ENCODE measurements at places on chromosomes 2 and 18.
A peak's percentile ranks its signal among the peaks of the same experiment; 100 is the strongest.

DNA sequence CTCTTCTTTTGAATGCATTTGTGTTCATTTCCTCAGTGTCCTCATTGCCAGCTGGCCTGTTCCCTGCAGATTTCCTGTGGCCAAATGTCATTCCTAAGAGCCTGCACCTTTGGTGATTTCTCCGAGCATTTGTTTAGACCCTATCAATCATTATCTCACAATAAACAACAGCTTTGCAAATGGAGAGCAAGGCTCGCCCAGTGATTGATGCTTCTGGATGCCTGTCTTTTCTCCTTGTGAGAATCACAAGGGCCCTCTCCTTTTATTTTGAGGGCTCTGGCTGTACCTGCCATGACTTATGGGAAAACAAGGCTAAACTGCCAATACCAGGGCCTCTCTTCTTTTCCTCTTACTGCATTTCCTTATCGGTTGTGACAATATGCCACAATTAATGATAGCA lies 1454.4 kb upstream of the CELF4 start:
- DNase-seq, result no peak

DNA sequence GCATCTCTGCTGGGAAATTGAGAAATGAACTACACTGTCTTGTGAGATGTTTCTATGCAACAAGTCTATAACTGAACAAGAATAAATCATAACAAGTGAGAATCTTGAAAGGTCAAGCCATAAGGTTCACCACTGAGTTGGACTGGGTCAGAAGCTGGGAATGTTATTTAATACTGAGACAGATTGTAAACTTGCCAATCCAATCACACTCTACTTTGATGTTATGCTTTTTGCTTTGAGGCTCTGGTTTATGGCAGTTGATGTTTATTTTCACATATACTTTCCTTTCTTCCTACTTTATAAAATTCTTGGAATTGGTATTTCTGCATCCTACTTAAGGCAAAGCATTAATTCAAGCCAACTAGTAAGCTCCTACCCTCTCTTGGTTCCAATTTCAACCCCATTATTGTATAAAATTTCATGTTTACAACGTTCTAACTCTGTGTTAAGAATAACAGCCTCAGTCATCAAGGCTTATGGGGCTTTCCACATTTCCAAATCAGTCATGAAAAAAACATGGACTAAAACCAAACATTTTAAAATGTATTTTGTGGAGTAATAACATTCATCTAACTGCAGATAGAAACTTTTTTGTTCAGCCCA lies 533.4 kb downstream of the NYAP2 start:
- no peak for DNase-seq

DNA sequence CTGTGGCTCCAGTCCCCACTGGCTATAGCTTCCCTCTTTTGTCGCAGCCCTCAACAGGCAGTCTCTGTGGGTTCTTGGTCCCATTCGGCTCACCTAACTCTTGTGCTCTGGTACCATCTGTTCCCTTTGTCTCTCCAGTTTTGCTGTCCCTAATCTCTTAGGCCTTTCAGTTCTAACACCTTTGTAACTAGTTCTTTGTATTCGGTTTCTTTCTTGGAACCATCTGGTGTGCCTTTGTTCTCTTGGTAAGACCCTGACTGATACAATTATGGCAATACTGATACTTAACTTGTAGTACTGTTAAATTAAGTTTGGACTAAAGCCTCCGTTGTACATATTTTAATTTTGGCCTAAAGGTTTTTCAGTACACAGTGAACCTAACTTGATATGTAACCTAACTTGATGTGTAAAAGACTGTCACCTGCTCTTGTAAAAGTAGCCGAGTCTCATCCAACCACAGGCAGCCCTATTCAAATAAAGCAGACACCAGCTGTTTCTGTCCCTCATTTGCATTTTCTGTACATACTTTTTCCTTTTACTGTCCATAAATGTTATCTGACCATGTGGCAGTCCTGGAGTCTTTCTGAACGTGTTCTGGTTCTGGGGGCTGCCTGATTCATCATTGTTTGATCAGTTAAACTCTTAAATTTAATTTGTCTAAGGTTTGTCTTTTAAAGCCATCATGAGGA lies 4.8 kb upstream of the MRPL44 start:
- DNase-seq, result no peak

DNA sequence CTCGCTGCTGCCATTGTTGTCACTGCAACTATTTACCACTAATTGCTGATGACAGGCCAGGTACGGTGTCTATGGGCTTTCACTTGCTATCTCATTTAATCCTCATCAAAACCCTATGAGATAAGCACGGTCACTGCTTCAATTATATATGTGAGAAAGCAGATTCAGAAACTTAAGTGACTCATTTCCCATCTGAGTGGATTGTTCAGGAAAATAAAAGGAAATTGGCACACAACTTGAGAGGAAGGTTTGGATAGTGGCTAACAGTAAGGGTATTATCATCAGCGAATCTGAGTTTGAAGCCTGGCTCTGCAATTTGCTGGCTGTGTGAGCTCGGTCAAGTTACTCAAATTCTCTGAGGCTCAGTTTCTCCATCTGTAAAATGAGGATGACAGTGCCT lies 196.0 kb downstream of the KCNS3 start:
- DNase-seq, result no peak

- DNase-seq, result no peak
Measured at GRCh38 chr2:239285071-239285931, 115.5 kb downstream of the HDAC4 start.

- DNase-seq, result no peak
Measured at GRCh38 chr18:67511840-67512239, 4.7 kb downstream of the DSEL start.

GRCh38 chr2:117785740-117786139 lies 28.8 kb upstream of the DDX18 start:
- peak; percentile 68 for DNase-seq

GRCh38 chr2:50951437-50951836 lies 80.5 kb downstream of the NRXN1 start:
- DNase-seq, result peak; percentile 47

GRCh38 chr2:197972061-197972460 lies 167.7 kb downstream of the PLCL1 start:
- peak; percentile 97 for DNase-seq

- DNase-seq, result peak; percentile 15
Measured at GRCh38 chr18:48133671-48134251, 203.3 kb upstream of the SMAD2 start.

DNA sequence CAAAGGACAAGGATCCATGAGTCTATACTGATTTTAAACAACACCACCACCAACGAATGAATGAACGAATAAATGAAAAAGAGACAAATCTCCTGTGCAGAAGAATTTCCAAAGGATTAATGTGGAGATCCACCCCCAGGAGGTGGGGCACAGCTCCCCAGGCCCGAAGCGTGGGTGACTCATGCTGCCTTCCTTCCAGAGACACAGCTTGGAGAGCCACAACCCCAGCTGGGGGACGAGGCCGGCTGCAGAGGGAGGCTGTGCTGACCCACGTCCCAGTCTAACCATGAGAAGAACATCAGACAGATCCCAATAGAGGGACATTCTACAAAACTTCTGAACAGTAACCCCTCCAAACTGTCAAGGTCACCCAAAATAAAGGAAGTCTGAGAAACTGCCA lies 557.3 kb upstream of the SALL3 start:
- no peak for DNase-seq

- no peak for DNase-seq
Measured at GRCh38 chr18:9067823-9068222, 34.7 kb upstream of the NDUFV2 start.

DNA sequence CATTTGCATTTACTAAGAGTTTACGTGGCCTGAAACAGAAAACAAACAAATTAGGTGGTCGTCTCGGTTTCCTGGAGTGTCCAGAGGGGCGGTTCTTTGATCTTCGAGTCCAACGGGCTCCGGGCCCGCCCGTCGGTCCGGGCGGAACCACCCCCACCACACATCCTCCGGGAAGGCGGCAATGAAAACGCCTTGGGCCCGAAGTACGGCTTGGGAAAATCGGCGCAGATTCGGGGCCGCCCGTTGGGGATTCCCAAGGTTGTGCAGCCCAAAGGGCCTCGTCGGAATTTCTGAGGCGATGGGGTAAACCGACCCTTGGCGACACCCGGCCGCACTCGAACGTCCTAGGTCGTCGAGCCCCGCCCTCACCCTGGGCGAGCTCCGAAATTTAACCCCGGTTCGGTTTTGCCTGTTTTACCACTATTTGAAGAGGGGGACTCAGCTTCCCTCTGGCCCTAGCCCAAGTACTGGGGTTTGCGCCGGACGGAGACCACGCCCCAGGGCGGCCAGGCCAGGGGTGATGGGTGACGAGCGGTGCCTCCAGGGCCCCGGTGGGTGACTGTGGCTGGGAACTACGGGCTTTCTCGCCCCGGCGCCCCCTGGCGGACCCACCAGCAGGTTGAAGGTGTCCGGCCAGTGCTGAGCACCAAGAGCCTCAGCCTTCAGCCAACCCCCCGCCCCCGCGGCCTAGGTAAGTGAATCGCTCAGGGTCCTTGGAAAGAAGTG lies 1.9 kb upstream of the CFAP53 start:
- peak; percentile 72 for DNase-seq

DNA sequence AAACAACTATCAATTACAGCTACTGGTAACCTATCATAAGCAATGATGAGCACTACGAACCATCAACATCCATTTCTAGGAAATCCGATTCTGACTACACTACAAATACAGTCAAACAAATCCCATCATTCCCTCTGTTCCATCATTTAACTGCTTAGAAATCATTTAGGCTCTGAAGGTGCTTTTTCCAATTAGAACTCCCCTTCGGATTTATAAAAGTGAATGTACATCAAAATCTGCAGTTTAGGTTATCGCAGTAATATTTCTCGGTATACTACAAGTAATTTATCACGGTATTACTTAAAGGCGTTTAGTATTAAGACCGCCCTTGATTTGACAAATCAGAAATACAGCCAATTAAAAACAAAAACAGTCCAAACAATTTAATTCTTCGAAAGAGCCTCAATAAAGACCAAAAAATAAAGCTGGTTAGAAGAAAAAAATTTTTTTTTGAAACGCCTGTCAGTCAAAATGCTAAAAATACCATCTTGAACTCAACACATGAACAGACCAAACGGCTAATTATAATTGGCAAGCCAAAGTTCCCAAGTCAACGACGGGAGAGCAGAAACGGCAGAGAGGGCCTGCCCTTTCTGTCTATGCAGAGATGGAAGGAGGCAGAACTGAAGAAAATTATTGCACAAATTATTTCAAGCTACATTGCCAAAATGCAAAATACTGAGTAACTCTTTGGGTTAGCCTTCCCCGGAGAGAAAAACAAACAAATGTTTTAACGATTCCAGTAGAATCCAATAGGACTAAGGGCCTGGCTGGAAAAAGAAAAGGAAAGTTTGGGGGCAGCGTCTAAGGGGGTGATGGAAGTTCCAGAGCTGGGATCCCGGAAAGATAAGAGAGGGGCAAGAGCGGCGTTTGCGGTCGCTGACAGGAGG lies 1.2 kb downstream of the VPS54 start:
- peak; percentile 57 for DNase-seq

GRCh38 chr2:27431395-27431794 lies 3.0 kb downstream of the NRBP1 start:
- peak; percentile 73 for DNase-seq

- DNase-seq, result no peak
Measured at GRCh38 chr2:67499989-67500388, 102.9 kb downstream of the ETAA1 start.

- peak; percentile 72 for DNase-seq
Measured at GRCh38 chr2:74834792-74835755, 1.1 kb downstream of the HK2 start.

- DNase-seq, result peak; percentile 1
Measured at GRCh38 chr2:151716721-151717120, 17.6 kb downstream of the NEB start.

DNA sequence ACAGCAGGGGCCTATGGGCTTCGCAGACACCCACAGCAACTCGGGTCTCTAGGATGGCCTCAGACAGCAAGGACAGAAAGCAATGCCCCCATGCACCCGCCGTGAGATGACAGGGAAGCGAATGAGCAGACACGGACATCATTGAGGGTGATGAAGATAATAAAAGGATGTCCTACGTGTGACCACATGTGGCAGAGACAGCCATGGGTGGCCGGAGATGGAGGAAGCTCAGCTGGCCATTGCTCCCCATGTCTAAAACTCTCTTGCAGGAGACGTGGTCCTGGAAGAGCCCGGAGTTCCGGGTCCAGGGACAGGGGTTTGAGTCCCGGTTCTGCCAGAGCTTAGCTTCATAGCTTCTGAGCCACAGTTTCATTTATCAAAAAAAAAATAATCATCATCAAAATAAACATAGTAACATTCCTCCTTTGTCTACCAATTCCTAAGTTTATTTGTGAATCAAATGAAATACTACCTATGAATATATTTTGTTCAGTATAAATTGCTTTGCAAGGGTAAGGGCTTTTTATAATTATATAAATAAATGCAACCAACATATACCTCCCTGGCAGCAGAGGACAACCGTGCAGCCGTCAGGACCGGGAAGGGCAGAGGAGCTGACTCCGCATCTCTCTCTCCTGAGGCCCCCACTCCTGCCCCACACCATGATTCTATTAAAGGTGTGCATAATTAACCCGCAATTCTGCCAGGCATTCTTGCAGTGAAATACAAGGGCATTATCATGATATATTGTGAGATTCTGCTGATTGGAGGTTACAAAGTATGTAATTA lies 401.4 kb upstream of the MYT1L start:
- DNase-seq, result no peak

GRCh38 chr18:79556829-79557585 lies 122.6 kb upstream of the CTDP1 start:
- DNase-seq, result no peak

DNA sequence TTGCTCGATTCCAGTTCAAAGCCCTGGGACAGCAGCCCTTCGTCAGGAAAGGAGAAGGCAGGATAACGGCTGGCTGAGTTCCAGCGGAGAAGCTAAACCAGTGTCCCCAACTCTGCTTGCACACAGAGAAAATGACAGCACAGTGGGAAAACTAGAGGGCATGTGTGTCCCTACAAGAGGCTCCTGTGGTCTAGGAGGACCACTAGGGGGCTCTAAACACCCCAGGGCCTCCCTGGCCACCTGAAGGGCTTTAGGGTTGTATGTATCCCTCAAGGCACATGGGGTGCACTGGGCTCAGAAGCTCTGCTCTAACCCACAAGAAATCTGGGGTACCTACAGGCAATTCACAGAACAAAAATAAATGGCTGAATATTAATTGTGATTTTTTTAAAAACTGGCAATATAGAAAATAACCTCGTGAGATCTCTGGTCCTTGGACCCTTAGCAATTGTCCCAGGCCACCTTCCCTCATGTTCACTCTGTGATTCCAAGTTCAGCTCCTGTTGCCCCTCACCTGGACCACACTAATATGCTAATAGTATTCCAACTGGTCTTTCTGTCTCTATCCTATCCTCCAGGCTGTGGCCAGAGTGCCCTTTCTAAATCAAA lies 17.5 kb downstream of the STAT1 start:
- DNase-seq, result peak; percentile 53

GRCh38 chr2:235078182-235078581 lies 126.4 kb downstream of the SH3BP4 start:
- DNase-seq, result no peak

DNA sequence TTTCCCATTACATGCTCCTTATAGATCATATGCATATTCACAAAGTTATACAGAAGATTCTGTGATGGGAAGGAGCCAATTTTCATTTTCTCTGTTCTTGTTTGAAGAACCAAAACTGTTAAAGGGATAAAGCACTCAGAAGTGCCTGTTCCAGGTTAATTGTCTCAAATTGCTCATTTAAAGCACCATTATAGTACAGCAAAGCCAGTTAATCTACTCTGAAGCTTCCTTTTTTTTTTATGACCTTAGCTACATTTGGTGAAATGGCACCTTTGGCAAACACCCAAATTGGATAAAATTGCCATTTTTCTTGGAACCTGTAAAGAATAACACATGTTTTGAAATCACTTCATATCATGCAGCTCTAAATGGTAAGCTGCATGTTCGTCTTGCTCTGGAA lies 1092.3 kb downstream of the BCL11A start:
- no peak for DNase-seq
